COR-L47 (cell line): ENCODE measurements at places on chromosomes 4 and X.
A peak's percentile ranks its signal among the peaks of the same experiment; 100 is the strongest.

DNA sequence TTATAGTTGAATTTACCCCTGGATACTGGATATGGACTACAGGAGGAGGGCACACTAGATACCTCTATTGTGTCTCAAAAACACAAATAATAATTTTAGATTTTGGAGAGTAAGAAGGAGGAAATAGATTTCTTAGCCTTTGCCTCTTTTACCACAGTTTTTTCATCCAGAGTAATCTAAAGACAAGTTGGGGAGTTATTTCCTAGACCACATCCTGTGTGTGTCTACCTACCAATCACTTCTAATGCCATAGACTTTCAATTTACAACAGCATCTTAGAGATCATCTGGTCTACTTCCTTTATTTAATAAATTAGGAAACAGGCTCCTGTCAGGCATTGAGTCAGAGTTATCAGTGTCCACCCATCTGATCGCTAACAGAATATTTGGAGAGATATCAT, 191.5 kb downstream of the EDA start:
- no peak for DNase-seq

- peak; percentile 19 for DNase-seq
These were observed 27.2 kb upstream of the SEC24B start for GRCh38 chr4:109406337-109406931.

DNA sequence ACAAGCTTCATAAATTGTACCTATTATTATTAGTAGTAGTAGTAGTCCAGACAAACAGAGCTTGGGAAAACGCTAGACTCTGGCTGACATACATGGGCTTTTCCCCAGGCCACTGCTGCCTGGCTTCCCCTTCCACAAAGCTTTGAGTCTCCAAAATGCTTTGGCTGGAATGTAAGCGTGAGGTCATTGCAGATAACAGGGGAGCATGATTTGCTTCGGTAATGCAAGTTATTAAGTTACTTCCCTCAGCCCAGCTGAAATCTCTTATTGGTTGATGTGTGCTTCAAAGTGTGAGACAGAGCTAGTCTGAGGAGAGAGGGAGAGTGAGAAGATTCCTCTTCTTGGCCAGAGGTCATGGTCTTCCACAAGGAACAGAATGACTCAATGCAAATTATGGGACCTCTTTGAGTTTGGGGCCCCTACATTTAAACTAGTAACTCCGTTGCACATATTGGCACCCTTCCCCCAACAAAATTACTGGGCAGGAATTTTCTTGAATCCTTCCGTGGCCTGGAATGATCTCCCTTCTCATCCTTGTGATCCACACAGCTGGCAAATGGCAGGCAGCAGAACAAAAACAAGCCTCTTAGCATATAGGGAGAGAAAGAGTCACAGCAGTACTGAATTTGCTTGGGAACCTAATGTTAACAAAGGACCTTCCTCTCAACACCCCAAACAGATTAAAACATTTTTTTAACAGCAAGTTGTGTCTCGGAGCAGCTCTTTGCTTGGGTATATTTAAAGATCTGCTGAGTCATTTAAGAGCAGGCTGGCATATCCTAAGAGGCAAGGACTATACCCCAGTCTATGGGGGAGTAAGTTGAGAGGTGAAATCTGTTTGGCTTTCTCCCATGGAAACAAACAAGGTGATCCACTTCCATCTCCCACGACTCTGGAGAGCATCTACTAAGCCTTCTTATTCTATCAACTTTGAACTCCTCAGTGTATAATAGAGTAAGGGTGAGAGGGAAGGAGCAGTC, 19.9 kb downstream of the AR start:
- DNase-seq: no peak

DNA sequence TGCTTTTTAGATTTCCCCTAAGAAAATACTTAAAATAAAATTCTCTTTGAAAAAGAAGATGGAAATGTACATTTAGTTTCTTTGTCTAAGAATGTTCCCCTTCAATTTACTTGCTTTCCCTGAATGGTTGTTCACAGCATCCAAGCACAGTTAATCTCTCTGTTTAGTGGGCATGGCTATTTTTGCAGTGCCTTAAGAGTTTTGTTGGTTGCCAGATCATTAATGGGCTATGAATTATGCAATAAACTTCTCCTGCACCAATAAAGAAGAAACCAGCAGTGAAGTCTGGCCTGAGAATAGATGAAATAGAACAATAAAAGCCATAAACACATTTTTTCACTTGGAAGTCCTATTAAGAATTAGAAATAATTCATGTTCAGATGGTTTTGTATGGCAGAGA, 980.4 kb upstream of the IGFBP7 start:
- no peak for DNase-seq

- DNase-seq: no peak
These were observed 206.5 kb upstream of the ZFP42 start for GRCh38 chr4:187789078-187789477.

- no peak for DNase-seq
These were observed 52.5 kb downstream of the CASP3 start for GRCh38 chr4:184596617-184597185.

- DNase-seq: no peak
These were observed 1.8 kb downstream of the CCSER1 start for GRCh38 chr4:90128961-90129495.

- DNase-seq: peak; percentile 39
These were observed 895 bp downstream of the ADGRL3 start for GRCh38 chr4:61200916-61201526.

DNA sequence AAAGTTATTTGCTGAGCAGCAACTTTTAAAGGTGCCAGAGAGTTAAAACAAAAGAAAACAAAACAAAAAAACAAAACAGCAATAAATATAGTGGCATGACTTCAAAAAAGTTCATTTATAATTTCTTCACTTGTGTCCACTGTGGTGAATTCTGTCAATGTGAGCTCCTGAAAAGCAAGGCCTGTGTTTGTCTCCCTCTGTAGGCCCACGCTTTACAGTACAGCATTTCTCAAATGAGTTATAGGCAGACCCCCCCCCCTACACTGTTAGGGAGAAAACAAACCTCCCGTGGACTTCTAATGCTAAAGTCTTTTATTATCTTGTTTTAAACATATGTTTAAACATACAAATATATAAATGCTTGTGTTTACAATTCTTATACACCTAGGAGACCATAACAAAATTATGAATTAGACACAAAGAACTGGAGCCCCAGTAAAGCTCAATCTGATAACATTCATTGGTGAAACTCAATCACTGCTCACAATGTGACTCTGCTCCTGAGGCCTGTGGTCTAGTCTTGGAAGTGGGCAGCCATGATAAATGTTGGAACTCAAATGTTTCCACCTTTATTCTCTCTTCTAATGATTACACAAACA, 47.0 kb upstream of the SCOC start:
- peak; percentile 60 for DNase-seq

DNA sequence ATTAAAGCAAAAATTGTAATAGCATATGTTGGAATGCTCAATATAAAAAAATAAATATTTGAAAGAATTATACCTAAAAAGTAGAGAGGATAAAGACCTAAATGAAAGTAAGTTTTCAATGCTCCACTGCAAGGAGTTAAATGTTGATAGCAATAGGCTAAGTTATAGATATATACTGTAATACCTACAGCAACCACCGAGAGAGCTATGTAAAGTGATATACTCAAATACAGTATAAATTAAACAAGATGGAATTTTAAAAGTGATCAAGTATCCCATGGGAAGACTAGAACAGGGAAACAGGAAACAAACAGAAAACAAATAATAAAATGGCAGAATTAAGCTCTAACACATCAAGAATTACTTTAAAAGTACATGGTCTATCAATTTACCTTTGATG, 73.9 kb downstream of the CASP3 start:
- DNase-seq: no peak

DNA sequence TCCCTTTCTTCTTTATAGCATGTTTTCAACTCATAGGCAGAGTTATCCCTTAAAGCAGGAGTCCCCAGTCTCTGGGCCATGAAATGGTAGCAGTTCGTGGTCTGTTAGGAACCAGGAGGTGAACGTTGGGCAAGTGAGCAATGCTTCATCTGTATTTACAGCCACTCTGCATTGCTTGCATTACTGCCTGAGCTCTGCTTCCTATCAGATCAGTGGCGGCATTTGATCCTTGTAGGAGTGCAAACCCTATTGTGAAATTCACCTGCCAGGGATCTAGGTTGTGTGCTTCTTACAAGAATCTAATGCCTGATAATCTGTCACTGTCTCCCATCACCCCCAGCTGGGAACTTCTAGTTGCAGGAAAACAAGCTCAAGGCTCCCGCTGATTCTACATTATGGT, 39.8 kb downstream of the DTHD1 start:
- no peak for DNase-seq

- DNase-seq: no peak
These were observed 19.8 kb upstream of the ADD1 start for GRCh38 chr4:2823671-2824328.

- no peak for DNase-seq
These were observed 87.9 kb downstream of the PDK3 start for GRCh38 chrX:24553011-24553410.

DNA sequence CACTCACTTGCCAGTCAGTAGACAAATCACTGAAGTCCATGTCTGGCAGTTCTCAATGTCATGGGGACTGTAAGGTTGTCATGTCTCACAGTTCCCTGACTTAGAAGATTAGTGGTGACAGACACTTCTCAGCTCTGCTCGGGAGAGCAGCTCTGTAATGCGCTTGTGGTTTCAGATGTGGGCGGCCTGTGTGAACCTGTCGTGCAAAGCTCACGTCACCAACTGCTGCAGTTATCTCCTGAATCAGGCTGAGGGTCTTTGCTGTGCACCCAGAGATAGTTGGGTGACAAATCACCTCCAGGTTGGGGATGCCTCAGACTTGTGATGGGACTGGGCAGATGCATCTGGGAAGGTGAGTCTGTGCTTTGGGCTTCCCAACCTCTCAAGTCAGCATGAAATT, at the start of gene IL9R:
TSS of gene IL9R (plus strand) at position 261 of the 400 bp plus-strand sequence. CDS start at position 325, 64 bp downstream.
- no peak for DNase-seq
